AG04449 (cell line): ENCODE measurements at places on chromosomes 11 and 22.

DNA sequence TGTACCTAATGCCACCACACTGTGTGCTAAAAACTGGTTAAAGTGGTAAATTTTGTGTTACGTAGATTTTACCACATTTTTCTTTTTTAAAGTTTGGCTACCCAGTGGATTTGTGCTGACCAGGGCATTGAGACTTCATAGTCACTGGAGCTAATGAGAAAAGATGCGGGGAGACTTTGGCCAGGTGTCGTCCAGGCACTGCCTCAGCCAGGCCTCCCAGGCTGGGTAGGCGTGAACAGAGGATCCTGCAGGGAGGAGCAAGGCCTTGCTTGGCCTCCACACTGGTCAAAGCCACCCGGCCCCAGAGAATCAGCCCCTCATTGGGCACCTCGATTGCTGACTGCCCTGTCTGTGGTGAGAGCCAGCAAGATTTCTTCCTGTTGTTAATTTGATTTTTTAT lies 13.4 kb upstream of the MGAT3 start:
- DNase-seq, result no peak

- DNase-seq, result no peak
Observed at GRCh38 chr11:1060852-1061616, 13.6 kb upstream of the MUC2 start.

GRCh38 chr22:48594757-48595510 lies 1232.7 kb downstream of the BRD1 start:
- DNase-seq, result no peak

- no peak for DNase-seq
Observed at GRCh38 chr11:122597511-122597910, 58.0 kb upstream of the UBASH3B start.

DNA sequence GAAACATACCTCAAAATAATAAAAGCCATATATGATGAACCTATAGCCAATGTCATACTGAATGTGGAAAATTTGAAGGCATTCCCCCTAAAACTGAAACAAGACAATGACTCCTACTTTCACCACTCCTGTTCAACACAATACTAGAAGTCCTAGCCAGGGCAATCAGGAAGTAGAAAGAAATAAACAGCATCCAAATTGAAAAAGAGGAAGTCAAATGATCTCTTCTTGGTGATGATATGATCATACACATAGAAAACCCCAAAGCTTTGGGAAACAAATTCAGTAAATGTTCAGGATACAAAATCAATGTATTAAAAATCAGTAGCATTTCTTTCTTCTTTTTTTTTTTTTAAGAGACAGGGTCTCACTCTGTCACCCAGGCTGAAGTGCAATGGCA lies 109.9 kb downstream of the DLG2 start:
- no peak for DNase-seq

- no peak for DNase-seq
Observed at GRCh38 chr11:6824136-6824823, 21.2 kb upstream of the OR10A5 start.

DNA sequence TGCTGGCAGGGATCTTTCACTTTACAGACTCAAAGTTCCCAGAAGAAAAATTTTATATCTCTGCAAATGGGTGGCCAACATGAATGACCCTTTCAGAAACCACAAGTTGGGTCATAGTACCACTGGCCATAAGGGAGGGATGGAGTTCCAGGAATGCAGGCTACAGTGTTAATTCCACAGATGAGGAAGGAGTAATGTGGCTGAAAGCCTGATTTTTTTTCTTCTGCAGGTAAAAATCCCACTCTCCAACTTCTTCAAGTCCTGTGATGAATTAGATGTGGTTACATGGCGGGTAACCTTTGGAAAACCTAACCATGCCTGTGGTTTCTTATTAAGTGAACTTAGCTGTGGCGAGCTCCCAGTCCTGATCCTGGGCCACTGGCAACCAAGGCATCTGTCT lies 103.2 kb downstream of the SLC1A2 start:
- no peak for DNase-seq

GRCh38 chr11:15327786-15328231 lies 213.1 kb downstream of the INSC start:
- DNase-seq, result no peak

DNA sequence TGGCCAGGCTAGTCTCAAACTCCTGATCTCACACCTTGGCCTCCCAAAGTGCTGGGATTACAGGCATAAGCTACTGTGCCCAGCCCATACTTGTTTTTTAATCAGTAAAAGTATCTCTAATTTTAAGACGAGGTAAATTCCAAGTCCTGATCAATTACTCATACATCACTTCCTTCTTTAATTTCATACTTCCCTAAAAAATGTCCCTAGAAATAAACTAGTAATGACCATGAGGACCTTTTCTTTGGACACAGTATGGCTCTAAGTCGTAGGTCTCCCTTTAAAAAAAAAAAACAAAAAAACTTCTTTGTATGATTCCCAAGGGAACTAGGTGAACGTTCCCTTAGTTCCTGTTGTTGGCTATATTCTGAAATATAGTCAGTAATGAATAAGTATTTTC lies 29.8 kb downstream of the NUP98 start:
- no peak for DNase-seq

DNA sequence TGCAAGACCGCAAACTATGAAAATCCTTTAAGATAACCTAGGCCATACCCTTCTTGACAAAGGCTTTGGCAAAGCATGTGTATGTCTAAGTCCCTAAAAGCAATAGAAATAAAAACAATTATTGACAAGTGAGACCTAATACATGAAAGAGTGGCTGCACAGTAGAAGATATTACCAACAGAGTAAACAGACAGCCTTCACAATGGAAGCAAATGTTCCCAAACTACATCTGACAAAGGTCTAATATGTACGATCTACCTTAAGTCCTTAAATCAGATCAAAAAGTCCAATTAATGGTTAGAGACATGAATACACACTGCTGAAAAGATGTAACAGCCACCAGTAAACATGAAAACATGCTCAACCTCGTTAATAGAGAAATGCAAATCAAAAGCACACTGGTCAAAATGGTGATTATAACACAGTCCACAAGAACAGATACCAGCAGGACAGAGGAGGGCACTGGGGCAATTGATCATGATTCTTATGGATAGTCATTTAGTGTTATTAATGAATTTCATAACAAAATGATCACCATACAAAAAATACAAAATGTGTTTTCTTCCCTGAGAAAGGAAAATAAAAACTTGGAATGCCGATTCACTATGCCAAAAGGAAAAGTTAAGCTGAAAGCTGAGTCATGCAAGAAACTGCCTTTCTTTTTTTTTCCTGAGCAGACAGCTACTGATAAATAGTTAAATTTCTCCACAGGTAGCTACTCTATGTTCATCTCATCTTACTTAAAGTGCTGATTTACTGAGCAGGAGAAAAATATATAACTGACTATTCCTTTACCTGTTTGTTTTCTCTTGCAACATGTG lies 102.6 kb upstream of the VPREB1 start:
- no peak for DNase-seq

GRCh38 chr11:71188886-71189767 lies 63.2 kb downstream of the SHANK2 start:
- DNase-seq, result no peak

DNA sequence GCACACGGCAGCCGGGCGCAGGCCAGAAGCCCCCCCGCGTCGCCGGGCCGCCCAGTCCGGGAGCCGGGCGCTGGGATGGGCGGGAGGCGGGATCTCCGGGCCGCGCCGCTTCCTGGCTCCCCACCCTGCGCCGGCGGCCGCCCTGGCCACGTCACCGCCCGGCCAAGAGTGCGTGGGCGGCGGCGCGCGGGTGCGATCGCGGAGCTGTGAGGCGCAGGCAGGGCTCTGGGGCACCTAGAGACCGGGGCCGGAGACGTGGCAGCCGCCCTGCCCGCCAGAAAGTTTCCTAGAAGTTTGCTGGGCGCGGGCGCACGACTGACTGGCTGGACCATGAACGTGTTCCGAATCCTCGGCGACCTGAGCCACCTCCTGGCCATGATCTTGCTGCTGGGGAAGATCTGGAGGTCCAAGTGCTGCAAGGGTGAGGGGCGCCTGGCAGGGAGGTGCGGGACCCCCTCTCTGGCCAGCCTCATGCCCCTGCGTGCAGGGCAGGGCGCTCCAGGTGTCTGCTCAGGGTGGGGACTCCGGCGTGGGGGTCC lies at the start of gene KDELR3:
Gene KDELR3 (plus strand): TSS at position 193 of the 539 bp plus-strand sequence. CDS start 138 bp downstream, at position 331.
- DNase-seq, result no peak

DNA sequence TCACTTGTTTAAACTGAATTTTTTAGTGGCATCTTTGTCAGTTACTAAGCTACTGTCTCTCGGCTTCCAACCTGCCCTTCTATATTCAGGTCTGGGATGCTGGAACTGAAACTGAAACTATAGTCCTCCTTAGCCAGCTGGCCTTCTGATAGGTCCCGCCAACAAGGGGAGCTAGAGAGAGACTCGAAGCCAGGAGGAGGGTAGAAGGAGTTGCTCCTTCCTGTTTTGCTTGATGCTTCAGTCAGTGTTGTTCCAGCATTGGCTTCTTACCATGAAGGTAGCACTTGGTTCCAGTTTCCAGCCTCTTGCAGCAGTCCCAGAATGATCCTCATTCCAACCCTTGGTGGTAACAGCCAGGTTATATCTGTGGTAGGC lies 32.9 kb upstream of the HORMAD2 start:
- DNase-seq, result no peak

GRCh38 chr22:49962012-49962750 lies 1.6 kb downstream of the PIM3 start:
- DNase-seq, result no peak

DNA sequence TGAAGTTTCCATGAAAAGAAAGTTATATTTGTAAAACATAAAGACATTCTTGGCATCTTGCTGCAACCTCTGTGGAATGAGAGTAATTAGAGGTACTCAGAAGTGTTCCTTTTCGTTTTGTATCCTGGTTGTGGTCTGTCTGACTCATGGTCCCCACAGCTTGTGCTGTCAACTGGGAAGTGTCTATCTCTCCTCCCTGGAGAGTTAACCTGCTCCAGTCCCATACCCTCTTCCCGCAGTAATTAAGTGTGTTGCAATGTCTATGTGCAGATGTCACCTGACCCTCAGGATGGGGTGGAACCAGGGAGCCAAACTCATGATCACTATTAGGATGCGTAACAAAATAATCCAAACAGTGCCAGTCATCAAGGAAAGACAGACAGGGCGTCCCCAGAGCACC lies 23.0 kb upstream of the ZDHHC13 start:
- DNase-seq, result peak; percentile 19

DNA sequence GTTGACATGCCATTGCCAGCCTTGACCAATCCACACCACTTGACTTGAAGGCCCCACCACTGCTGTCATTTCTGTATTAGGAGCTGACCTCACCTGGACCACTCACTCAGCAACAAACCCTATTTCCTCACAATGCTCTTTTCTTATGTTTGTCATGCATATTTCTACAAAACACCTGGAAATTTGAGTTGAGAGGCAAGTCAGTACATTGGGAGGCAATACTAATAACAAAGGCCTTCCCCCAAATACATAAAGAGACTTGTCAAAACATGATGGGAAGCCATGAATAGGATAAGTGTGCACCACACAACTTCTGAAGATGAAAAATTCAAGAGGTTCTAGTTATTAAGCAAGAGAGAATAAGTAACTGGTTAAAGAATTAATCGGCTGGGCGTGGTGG lies 77.9 kb upstream of the POU2AF2 start:
- DNase-seq, result no peak

GRCh38 chr22:39707816-39708215 lies 137.3 kb downstream of the CACNA1I start:
- DNase-seq, result no peak

DNA sequence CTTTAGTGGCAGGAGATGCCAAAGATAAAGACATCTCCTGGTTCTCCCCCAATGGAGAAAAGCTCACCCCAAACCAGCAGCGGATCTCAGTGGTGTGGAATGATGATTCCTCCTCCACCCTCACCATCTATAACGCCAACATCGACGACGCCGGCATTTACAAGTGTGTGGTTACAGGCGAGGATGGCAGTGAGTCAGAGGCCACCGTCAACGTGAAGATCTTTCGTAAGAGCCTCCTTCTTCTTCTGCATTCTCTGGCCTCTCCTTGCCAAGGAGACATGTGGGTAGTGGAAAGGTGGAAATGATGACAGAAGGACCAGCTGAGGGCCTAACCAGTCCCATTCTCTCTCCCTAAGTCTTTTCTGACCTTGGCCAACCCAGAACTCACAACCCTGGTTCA lies 110.1 kb upstream of the TTC12 start:
- DNase-seq, result no peak

DNA sequence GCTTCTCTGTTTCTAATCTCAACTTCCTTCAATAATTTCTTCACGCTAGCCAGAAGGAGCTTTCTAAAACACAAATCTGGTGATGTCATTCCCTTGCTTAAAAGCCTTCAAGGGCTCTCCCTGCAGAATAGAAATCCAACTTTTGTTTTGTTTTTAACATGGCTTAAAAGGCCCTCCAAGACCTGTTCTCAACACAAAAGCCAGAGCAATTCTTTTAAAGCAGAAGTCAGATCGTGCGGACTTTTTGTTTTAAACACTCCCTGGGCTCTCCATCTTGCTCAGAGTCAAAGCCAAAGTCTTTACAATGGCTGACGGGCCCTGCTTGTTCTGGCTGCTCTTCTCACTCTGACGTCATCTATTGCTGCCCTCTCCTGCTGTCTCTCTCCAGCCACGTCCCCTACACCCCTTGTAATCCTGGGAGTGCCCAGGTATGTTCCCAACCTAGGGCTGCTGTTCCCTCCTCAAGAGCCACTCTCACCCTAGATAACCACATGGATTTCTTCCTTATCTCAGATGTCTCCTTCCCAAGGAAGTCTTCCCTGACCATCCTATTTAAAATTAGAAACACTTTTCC lies 22.5 kb downstream of the TECTA start:
- no peak for DNase-seq

- DNase-seq, result no peak
Observed at GRCh38 chr11:83871054-83871453, 584.9 kb upstream of the CCDC90B start.

- DNase-seq, result no peak
Observed at GRCh38 chr11:73972187-73972586, 10.5 kb downstream of the UCP2 start.

DNA sequence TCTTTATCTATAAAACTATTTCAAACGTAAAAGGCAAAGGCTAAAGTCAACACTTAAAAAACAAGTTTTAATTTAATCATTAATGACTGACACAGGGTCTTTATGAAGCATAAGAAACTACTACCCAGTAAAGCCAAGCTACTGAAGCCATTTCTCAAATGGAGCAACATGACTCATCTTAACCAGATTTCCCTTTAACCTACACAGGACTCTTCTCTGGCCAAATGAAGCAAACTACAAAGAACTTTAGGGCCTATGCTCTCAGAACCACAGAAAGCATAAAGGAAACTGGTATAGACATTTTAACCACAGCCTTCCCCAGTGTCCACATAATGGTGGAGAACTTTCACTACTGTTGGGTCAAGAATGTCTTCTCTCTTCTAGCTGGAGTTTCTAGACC lies 34.7 kb downstream of the ALG9 start:
- no peak for DNase-seq

GRCh38 chr22:45684169-45684568 lies 12.5 kb downstream of the ATXN10 start:
- DNase-seq, result no peak

- DNase-seq, result peak; percentile 23
Observed at GRCh38 chr11:88482871-88483301, 145.3 kb upstream of the CTSC start.

GRCh38 chr11:57585301-57585700 lies 12.2 kb upstream of the SERPING1 start:
- no peak for DNase-seq
